GM03348 (cell line): ENCODE measurements at places on chromosomes 3 and 15.

DNA sequence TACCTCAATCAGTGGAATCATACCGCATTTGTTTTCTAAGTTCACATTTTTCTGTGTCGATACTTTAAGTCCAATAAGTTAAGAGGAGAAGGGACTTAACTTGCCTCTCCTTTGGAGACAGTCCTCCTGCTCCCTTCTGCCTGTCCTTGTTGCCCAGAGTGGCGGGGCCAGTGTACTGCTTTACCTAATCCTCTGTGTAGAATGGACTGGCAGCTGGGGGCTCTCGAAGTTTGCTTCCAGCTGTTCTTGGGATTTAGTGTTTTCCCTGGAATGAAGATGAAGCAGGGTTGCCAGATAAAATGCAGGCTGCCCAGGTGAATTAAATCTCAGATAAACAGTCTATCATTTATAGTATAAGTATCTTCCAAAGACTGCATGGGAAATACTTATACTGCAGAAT lies 287.6 kb upstream of the C2CD4B start:
- DNase-seq = no peak

DNA sequence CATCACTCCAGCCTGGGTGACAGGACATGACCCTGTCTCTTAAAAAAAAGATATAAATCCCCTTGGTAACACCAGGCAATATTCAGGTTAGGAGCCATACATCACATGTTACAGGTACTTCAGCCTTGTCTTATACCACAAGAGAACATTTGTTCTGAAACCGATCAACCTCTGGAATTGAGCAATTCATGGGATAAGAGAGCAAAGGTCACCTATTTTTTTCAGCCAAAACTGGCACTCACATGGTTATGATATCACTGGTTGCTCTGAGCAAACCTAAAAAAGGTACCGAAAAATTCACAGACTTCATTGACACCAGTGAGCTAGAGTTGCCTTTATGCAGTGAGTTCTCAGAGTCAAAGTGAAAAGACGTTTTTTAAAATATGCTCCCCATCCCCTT lies 9.1 kb downstream of the SPICE1 start:
- no peak for DNase-seq

DNA sequence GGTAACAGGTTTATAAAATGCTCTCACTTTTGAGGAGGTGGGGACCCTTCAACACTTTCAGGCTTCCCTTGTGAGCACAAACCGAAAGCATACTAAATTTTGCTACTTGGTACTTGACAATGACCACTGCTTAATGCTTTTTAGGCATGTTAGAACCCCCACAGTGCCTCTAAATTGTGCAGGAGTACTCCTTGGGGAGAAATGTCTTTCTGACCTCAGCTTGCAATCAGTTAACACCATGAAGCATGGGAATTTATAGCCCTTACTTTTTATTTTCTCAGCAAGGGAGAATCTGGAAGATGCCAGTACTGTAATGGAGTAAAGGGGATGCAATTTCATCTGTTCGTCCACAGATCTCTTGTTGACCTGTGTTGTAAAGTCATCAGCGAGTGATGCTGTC lies 308.9 kb upstream of the TBC1D5 start:
- DNase-seq = no peak

- DNase-seq = peak; percentile 75
Measured at GRCh38 chr3:128878556-128879124, 780 bp upstream of the ACAD9 start.

DNA sequence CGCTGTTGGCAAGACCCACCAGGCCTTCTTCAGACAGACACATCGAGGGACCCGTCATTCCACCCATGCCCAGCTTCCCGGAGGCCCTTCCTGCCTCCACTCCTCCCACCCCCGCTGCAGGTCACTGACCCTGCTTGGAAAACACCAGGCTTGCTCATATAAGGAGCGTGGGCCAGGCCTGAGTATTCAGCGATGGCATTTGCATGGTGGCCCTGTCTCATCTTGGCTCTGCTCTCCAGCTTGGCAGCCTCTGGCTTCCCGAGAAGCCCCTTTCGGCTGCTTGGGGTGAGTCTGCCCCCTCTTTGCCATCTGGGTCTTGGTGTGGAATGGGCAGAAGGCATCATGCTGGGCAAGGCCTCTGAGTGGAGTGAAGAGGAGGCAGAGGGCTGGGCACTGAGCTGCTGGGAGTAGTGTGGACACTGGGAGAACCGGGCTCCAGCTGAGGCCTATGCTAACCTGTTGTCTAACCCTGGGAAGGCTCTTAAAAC lies at the start of gene ITIH3:
Gene ITIH3, plus strand, starts transcription at position 185 of the 488 bp plus-strand sequence. Its CDS starts 8 bp downstream, at position 193.
- DNase-seq = no peak
